ENCODE measurements at places on chromosomes 2 and 18.

DNA sequence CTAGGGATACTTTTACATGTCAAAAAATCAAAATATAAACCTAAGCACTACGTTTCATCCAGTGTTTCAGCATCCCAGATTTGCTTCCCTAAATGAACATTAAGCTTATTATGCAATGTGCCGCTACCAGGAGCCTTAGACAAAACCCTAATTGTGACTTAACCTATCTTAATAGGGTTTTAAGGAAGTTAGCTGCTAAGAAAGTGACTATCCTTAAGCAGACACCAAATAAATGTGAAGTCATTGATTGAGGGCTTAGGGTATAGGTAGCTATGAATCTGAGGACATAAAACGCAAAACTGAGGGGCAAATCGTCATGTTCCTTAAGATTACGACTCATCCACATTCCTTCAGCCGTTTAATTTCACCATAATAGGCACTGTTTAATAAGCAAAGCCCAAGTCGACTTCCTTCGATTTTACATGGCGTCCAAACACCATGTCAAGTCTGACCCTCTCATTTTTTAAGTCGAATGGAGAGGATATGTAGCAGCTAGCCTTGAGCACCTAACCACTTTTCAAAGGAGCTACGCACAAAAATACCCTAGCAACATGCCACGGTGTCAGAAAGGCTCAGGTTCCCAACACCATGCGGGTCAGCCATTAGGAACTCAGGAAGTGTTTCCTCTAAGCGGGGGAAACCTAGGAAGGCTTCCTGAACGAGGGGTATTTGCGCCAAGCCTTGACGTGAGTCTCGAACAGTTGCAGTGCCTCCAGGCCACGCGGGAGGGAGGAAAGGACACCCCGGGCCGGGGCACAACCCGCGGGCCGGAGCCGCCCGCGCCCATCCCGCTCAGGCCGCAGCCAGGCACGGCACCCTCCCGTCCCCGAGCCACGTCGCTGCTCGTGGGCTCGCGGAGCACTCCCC is 1.0 kb downstream of the HDLBP start:
- peak; percentile 56 for DNase-seq

GRCh38 chr2:44063033-44063432 is 67.2 kb upstream of the LRPPRC start:
- DNase-seq = no peak

DNA sequence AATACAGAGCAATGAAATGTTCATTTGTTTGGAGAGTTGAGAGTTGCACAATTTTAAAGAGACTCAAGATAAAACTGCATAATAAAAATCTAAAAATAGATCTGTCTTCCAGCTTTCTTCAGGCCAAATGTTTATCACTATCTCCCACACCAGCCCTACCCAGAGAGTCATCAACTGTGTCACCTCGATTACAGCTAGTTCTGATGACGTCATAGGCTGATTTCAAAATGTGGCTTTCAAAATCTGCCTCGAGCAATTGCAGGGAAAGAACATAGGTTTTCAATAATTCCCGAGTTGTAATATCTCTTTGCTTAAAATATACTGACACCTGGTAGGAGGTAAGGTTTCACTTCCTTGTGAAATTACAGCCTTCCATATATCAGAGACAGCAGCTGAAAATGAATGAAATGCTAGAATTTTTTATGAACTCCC is 677.6 kb upstream of the ID2 start:
- peak; percentile 98 for DNase-seq

GRCh38 chr2:62467100-62467474 is 38.9 kb downstream of the TMEM17 start:
- no peak for DNase-seq

GRCh38 chr2:61233581-61233980 is 71.6 kb downstream of the C2orf74 start:
- DNase-seq = no peak

- peak; percentile 17 for DNase-seq
These were observed 731 bp downstream of the RAB10 start for GRCh38 chr2:26034637-26034992.

- no peak for DNase-seq
These were observed 101.3 kb downstream of the CAPN13 start for GRCh38 chr2:30705711-30706533.

- no peak for DNase-seq
These were observed 157.9 kb downstream of the ASB1 start for GRCh38 chr2:238584617-238585016.

DNA sequence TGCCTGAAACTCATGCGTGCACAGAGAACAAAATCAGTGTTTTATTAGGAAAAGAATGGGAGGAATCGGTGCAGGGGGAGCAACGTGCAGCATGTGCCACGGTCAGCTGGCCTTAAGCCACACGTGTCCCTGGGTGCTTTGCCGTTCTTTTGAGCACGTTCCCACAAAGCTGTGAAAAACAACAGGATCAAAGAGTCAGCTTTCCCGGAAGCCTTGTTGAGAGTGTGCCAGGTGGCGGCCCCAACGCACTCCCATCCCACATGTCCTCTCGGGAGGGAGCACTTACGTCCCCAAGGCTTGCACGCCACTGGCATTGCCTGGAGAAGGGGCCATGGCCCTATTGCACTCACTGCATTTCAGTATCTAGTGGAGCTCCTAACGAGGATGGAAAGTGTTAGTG is 511.2 kb downstream of the EIPR1 start:
- DNase-seq = no peak

DNA sequence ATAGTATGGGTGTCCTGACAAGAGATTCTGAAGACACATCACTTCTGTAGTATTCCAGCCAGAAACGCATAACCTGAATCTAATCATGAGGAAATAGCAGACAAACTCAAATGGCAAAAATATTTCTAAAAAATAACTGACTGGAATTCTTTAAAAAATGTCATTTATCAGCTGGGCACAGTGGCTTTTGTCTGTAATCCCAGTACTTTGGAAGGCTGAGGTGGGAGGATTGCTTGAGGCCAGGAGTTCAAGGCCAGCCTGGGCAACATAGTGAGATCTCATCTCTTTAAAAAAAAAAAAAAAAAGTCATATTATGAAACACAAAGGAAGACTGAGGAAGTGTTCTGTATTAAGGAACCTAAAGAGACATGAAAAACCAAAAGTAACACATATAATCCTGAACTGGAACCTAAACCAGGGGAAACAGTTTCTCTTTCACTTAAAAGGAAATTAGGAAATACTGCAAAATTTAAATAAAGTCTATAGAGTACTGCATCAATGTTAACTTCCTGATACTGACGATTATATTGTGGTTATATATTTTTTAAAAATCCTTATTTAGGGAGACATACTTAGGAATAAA is 29.9 kb downstream of the SESTD1 start:
- DNase-seq = no peak

DNA sequence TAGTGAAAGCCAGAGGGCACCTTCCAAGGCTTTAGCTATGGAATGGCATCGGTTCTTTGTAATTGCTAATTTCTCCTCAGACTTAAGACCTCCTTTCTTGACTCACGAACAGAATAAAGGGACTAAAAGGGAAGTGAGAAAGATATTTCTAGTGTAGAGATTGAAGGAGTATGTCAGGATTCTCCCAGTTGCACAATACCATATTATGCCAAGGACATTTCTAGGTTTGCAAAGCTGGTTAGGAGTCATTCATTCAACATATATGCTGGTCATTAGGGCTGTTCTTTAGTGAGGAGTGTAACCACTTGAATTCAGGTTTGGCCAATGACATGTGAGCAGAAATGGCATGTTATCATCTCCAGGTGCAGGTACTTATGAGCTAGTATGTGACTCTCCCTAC is 7.4 kb downstream of the REEP1 start:
- no peak for DNase-seq

- DNase-seq = peak; percentile 22
These were observed 46.9 kb downstream of the CABYR start for GRCh38 chr18:24185805-24186204.

GRCh38 chr2:224645722-224646121 is 60.6 kb upstream of the CUL3 start:
- DNase-seq = no peak

DNA sequence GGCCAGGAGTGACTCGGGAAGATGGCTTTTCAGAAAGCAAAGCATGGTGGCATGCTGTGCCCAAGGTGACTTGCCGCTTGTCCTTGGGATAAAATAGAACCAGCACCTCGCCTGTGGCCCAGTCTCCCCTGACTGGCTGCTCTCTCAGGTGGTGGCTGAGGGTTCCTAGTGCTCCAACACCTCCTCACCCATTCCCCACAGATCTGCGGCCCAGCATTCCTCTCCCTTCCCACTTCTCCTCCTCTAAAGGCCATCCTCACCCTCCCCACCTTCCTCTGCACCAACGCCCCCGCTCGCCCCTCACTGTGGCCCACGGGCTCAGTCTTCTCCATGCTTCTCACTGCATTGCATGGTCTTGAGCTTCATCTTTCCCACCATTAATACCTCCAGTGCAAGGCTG is 132.4 kb downstream of the PXDN start:
- no peak for DNase-seq

GRCh38 chr18:73487966-73488365 is 620.2 kb upstream of the NETO1 start:
- peak; percentile 22 for DNase-seq

- DNase-seq = no peak
These were observed 25.6 kb downstream of the HADHB start for GRCh38 chr2:26270373-26270772.

DNA sequence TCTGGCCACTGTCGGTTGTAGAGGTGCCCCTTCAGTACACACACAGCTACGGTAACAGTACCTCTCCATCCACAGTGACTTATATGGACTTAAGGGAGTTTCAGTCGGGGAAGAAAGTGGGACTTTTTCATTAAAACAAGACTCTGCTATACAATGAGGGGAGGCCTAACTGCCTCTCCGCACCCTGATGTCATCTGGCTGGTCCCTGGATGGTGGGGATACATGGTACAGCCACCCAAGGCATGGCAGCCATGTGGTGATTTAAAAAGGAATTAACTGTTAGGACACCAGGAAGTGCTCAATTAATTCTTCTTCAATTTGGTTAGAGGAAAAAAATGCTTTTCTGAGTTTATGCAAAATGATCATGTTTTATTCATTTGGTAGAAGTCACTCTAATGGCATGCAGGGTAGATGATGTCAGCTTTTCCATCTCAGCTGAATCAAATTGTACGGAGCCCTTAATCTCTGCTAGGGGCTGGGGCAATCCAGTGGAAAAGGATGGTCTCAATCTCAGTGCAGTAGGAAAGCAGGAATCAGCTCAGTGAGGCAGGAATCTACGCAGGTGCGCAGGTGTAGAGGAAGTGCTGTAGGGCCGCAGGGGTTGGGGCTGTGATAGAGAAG is 243.9 kb downstream of the PRKCE start:
- peak; percentile 49 for DNase-seq

DNA sequence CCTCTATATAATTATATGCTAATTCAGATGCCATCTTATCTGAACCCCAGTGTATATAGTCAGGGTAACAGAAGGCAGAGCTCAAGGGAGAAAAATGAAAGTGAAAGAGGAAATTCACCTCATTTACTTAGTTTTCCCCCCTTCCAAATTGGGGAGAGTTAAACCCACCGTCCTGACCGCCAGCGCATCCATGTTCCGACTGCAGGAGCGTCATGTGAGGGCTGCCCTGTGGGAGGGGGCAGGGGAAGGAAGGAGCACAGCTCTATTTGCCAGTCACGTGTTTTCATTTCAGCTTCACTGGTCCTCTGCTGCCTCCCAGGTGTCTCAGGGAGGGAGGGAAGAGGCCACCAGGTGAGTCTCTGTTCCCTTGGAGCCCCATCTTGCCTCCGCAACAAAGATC is 13.2 kb downstream of the CNNM4 start:
- DNase-seq = no peak

DNA sequence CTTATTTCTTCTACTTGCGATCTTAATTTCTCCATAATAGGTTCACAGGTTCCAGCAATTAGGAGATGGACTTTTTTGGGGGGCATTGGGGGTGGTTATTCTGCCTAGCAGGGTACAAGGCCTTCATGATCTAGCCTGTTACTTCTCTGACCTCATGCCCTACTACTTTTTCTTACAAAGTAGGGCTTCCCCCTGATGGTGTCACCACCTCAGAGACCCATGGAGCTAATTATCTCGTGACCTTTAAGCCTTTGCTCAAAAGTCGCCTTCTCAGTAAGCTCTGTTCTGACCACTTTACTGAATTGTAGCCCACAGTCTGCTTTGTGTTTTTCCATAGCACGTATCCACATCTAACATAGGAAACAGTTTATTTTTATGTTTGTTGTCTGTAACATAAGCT is 458.0 kb downstream of the PARD3B start:
- DNase-seq = no peak

- DNase-seq = no peak
These were observed 200.7 kb downstream of the SOCS6 start for GRCh38 chr18:70489571-70489970.
